ENCODE measurements at places on chromosomes 11 and 22.

GRCh38 chr11:36249246-36249645, 40.0 kb downstream of the COMMD9 start:
- DNase-seq, result peak; percentile 77

DNA sequence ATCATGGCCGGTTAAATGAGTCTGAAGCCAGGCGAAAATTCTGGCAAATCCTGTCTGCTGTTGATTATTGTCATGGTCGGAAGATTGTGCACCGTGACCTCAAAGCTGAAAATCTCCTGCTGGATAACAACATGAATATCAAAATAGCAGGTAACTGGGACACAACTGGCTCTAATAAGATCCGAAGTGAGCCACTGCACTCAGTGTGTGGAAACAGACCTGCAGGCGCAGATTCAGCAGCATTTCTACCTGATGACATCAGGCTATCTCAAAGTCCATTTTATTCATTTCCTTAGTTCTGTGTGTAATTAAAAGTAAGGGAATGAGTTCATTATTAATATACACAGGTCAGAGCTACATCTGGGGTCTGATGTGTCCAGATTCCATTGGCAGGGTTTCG, 78.2 kb downstream of the PPP2R1B start:
- peak; percentile 64 for DNase-seq

GRCh38 chr11:33545931-33546330, 154.7 kb downstream of the C11orf91 start:
- no peak for DNase-seq

DNA sequence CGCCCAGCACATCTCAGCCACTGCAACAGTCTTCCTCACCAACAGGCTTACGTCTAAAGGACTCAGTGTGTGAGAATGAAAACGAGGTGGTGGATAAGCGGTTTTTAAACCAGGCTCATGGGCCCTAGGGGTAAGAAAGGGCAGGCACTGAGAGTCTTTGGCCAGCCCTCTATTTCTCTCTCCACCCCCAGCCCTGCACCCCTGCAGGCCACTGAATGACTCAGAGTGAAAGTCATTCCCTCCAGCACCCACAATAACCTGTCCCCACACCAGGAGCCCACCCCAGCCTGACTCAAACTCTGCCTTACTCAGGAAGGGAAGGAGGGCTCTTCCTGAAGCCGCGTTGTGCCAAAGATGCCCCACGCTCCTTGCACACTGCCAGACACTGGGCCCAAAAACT, 72.0 kb downstream of the LARGE1 start:
- DNase-seq, result no peak

- DNase-seq, result no peak
Measured at GRCh38 chr22:48950151-48950915, 877.3 kb downstream of the BRD1 start.
